IPS DF 6.9 (cell line): ENCODE measurements at places on chromosomes 2 and 18.

GRCh38 chr2:205387350-205388055 lies 294.8 kb upstream of the NRP2 start:
- no peak for DNase-seq

GRCh38 chr2:140178234-140178633 lies 1398.0 kb upstream of the NXPH2 start:
- no peak for DNase-seq

DNA sequence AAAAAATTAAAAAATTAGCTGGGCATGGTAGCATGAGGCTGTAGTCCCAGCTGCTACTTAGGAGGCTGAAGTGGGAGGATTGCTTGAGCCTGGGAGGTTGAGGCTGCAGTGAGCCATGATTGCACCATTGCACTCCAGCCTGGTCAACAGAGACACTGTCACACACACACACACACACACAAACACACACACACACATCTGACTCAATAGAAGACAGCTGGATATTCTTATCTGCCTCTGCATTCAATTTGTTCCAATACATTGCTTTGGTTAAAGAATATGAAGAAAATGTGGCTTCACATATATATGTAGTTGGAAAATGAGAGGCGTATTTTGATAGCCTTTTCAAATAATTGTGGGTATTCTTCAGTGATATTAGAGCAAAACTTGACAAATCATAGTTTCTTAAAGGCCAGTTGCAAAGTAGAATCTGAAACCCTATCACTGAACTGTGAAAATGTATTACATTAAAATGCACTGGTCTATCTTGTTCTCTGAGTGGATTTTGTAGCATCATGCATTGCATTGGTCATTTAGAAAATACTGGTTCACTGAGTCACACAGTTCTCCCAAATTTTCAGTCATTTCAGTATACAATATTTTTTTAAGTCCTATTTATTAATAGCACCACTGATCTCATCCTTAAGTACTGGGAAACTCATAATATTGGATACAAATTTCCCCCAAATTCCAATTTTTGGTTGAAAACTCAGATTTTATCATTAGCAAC lies 140.9 kb downstream of the MCFD2 start:
- DNase-seq, result no peak

GRCh38 chr2:175152242-175152641 lies 15.8 kb downstream of the ATF2 start:
- no peak for DNase-seq

DNA sequence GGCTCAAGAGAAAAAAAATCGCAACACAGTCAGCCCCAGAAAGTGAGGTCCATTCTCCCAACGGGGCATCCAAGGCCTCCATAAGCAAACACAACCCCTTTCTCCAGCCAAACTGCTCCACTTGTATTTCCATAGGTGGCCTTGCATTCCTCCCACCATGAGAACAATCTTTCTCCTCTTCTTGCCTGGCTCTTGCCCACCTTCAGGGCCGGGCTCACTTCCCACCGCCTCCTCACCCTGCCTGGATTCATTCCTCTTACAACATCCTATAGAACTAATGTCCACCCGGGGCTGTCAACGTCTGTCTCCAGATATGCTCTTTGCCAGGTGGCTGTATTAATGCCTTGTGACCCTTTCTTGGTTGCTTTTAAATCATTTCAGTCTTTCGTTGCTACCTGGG lies 124.5 kb downstream of the SMAD7 start:
- no peak for DNase-seq
